Activated T-cell treated with anti-CD3 and anti-CD28 coated beads, Interleukin-2, amount 50 U/mL, for 72 hours (primary cell): ENCODE measurements at places on chromosomes 3 and 15.

DNA sequence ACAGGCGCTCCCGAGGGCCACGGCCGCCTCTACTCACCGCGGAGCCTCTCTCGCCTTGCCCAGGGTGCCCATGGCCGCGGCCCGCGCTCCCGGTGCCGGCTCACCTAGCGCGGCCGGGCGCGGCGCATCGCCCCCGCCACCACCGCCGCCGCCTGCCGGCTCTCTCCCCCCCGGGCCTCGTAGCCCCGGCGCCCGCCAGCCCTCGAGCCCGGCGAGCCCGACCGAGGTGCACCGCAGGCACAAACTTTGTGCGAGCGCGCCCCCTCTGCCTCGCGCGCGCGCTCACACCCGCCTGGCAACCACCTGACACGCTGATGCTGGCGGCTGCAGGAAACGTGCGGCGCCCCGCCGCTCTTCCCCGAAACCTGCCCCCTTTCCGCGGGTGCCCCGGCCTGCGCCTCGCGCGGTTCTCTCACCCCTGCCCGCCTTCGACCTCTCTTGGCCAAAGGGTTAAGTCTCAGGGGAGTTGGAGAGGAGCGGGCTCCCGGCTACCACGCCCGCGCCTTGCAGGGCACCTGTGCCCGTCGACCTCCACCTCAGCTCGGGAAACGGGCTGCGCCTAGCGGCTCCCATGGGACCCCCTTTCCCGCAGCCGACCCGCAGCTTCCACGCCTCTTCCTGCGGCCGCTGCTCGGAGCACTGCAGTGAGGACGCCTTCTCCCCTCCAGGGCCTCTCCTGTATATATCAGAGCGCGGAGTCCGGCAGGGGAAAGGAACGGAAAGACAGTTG, at the start of gene RASGRP1:
Gene RASGRP1, minus strand, starts transcription at position 258 of the 730 bp plus-strand sequence. Its CDS starts 186 bp downstream, at position 72.
- peak within 1 kb of the TSS; percentile 99 for H3K4me3 ChIP-seq
- peaks cover 26% of the 10 kb centered on the region for H3K36me3 ChIP-seq
- H3K27ac ChIP-seq, result peak within 1 kb of the TSS; percentile 100
- H3K4me1 ChIP-seq, result peaks cover 52% of the 10 kb centered on the region
- H3K27me3 ChIP-seq, result no peaks in the 10 kb centered on the region

DNA sequence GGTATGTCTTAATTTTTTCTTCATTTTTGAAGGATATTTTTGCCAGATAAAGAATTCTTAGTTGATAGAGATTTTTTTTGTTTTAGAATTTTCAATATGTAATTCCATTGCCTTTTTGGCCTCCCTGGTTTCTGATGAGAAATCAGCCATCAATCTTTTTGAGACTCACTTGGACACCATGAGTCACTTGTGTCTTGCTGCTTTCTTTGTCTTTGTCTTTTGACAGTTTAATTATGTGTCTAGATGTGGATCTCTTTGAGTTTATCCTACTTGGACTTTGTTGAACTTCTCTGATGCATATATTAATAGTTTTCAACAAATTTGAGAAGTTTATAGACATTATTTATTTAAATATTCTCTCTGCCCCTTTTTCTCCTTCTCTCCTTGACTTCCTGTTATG, 34.7 kb upstream of the AQP9 start:
- H3K27me3 ChIP-seq, result peaks cover 53% of the 10 kb centered on the region
- no peaks in the 10 kb centered on the region for H3K4me1 ChIP-seq
- no peak overlapping the region for H3K27ac ChIP-seq
- DNase-seq, result no peak

DNA sequence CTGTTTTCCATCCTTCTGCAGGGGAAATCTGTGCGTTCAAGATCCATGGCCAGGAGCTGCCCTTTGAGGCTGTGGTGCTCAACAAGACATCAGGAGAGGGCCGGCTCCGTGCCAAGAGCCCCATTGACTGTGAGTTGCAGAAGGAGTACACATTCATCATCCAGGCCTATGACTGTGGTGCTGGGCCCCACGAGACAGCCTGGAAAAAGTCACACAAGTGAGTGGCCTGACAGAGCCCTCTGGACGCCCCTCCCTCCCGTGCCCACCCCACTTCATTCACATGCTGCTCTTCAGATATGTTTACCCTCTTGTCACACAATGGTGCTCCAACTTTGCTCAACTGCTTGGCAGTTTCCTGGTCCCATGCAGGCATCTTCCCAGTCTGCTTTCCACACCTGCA, 274.3 kb upstream of the TRIM42 start:
- H3K4me1 ChIP-seq, result no peaks in the 10 kb centered on the region
- no peak overlapping the region for H3K27ac ChIP-seq
- no peaks in the 10 kb centered on the region for H3K27me3 ChIP-seq
- no peak overlapping the region for H3K4me3 ChIP-seq
- no peaks in the 10 kb centered on the region for H3K36me3 ChIP-seq

DNA sequence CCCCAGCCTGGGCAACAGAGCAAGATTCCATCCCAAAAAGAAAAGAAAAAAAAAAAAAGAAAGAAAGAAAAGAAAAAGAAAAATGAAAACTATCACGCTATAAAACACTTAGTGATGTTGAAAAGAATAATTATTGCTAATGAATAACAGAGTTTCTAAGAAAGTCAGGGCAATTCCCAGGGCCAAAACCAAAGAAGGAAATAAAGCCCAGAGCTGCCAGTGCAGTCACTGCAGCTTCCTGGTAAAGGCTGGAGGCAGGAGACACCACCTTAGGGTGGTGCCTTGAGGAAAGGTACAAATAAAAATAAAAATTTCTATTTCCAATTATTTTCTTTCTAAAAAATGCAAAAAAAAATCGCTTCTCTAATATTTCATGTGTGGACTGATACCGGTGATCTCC, 19.7 kb upstream of the UACA start:
- H3K27ac ChIP-seq, result no peak overlapping the region
- H3K4me3 ChIP-seq, result no peak overlapping the region
- no peaks in the 10 kb centered on the region for H3K36me3 ChIP-seq
- H3K27me3 ChIP-seq, result peaks cover 22% of the 10 kb centered on the region

GRCh38 chr3:24142127-24142526, 197.0 kb downstream of the NR1D2 start:
- H3K4me3 ChIP-seq, result no peak overlapping the region
- DNase-seq, result no peak
- no peaks in the 10 kb centered on the region for H3K27me3 ChIP-seq
- H3K36me3 ChIP-seq, result no peaks in the 10 kb centered on the region

DNA sequence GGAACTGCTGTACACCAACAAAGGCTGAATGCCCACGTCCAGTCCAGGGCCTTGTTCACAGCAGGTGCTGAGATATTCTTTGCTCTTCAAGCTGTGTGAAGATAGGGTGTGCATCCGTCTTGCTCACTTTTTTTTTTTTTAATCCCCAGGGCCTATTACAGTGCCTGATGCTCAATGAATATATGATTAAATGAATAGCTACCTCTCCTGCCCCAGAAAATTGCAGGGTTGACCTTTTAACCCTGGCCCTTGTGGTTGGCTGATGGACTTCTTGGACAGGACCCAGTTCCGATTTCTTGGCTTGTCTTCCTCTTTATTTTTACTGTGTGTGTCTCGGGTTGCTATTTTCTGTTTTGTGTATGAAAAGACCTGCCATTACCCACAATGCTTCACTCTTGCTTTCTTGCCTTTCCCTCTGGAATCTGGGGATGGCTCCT, 2.9 kb upstream of the FYTTD1 start:
- H3K36me3 ChIP-seq, result no peaks in the 10 kb centered on the region
- H3K4me1 ChIP-seq, result peaks cover 27% of the 10 kb centered on the region
- H3K27me3 ChIP-seq, result no peaks in the 10 kb centered on the region
- H3K4me3 ChIP-seq, result no peak overlapping the region
- no peak overlapping the region for H3K27ac ChIP-seq
- DNase-seq, result no peak

- no peak for DNase-seq
- peaks cover 5% of the 10 kb centered on the region for H3K4me1 ChIP-seq
- no peak overlapping the region for H3K4me3 ChIP-seq
- H3K27me3 ChIP-seq, result no peaks in the 10 kb centered on the region
- H3K36me3 ChIP-seq, result peaks cover 2% of the 10 kb centered on the region
- H3K27ac ChIP-seq, result no peak overlapping the region
Measured at GRCh38 chr3:61146010-61146890, 105.0 kb downstream of the FHIT start.

DNA sequence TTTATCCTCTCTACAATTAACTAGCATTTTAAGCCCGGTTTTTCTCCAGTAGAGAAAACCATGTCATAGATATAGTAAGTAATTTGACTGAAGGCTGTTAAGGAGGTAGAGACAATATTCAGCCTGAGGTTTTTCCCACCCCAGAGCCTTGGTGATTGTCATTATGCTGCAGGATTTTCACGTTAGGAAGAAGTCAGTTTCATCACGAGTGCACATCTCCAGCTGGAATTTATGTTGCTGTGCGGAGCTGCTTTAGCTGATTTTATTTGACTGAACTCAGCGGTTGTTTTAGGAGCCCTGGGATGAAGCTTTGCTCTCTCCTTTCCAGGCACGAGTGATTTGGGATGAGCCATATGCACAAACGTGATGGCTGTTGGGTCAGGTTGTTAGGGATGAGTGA, 271.3 kb upstream of the RGMA start:
- no peaks in the 10 kb centered on the region for H3K36me3 ChIP-seq
- H3K27me3 ChIP-seq, result no peaks in the 10 kb centered on the region
- no peaks in the 10 kb centered on the region for H3K4me1 ChIP-seq
- H3K4me3 ChIP-seq, result no peak overlapping the region
- DNase-seq, result no peak

DNA sequence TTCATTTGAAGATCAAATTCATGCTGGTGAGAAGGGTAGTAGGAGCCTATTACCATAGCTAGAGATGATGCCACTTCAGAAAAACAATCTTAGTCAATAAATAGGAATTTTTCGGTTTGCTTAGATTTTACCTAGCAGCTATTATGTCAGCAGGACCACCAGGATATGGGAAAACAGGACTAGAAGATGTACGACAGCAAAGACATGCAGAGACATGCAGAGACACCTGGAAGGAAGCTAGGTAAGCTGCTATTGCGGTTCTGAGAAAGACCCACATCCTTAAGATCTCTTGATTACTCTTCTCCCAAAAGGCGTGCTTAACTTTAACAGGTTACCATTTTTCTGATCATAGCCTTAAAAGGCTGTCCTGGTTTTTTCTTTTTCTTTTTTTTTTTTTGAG, 64.8 kb upstream of the THSD4 start:
- DNase-seq, result no peak
- H3K4me3 ChIP-seq, result no peak overlapping the region
- peaks cover 22% of the 10 kb centered on the region for H3K27me3 ChIP-seq
- H3K36me3 ChIP-seq, result no peaks in the 10 kb centered on the region
- no peaks in the 10 kb centered on the region for H3K4me1 ChIP-seq

DNA sequence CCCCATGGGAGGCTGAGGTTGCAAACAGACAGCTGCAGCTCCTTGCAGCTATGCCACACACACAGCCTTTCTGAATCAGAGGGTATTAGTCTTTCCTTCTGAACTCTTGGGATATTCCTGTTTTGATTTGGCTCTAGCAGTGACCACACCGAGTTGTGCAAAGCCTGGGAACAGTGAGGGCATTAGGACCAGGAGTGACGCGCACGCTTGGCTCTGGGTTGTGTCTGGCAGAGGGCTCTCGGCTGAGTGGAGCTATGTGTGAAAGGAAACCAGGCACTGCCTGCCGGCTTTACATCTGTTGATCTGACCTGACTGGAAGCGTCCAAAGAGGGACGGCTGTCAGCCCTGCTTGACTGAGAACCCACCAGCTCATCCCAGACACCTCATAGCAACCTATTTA, at the start of gene GALNT15:
Gene GALNT15, plus strand, starts transcription at position 292 of the 400 bp plus-strand sequence. CDS start 472 bp downstream, outside the sequence.
- DNase-seq, result no peak
- H3K4me1 ChIP-seq, result peaks cover 8% of the 10 kb centered on the region
- no peaks in the 10 kb centered on the region for H3K36me3 ChIP-seq

GRCh38 chr3:80187981-80188380, 420.2 kb upstream of the ROBO1 start:
- H3K27ac ChIP-seq, result no peak overlapping the region
- no peaks in the 10 kb centered on the region for H3K36me3 ChIP-seq
- no peak overlapping the region for H3K4me3 ChIP-seq
- no peaks in the 10 kb centered on the region for H3K27me3 ChIP-seq

GRCh38 chr3:80734920-80735319, 967.1 kb upstream of the ROBO1 start:
- no peaks in the 10 kb centered on the region for H3K36me3 ChIP-seq
- H3K4me1 ChIP-seq, result no peaks in the 10 kb centered on the region
- no peak overlapping the region for H3K4me3 ChIP-seq
- H3K27me3 ChIP-seq, result no peaks in the 10 kb centered on the region

DNA sequence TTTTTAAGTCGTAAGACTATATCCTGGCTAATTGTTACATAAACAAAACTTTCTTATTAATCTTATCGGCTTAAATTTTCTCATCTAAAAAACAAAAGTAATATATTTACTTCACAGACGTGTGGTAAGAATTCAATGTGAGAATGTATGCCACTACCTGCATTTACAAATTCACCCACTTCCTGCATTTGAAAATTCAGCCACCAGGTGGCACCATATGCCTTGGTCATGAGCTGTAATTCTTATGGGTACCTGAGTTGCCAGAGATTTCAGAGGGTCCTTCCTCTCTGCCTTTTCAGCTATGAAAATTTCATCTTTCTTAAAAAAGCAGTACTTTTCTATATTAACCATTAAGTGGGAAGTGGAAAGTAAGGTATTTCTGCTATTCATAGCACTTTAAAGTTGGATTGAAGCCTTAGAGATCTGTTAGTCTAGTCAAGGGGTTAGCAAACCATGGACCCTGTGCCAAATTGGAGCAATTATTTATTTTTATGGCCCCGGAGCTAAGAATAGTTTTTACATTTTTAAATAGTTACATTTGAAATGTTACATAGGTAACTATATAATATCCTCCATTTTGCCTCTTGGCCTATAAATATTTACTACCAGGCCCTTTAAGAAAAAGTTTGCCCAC, 127.8 kb downstream of the HCN4 start:
- peak; percentile 67 for DNase-seq
- H3K27me3 ChIP-seq, result no peaks in the 10 kb centered on the region
- no peaks in the 10 kb centered on the region for H3K4me1 ChIP-seq
- peak overlapping the region; percentile 33 for H3K27ac ChIP-seq
- no peak overlapping the region for H3K4me3 ChIP-seq

DNA sequence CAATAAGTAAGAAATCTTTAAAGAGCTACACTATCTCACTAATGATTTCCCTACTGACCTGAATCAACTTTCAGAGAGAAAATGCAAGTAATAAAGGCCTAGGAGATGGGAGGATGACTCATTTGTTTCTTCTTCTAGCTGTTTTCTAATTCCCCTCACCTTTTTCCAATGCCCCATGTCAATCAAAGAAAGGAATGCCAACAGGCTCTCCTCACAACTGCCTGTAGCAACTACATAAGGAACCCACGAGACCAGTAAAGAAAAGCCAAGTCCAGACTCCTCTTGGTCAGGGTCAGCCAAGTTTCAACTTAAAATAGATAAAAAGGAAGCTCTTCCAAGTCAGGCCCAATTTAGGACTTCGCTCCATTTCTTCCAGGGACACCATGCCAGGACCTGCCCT, 201.9 kb downstream of the TNIK start:
- no peak for DNase-seq
- peaks cover 94% of the 10 kb centered on the region for H3K4me1 ChIP-seq
- H3K36me3 ChIP-seq, result peaks cover 2% of the 10 kb centered on the region
- H3K27ac ChIP-seq, result peak overlapping the region; percentile 78
- peak overlapping the region; percentile 20 for H3K4me3 ChIP-seq

GRCh38 chr15:27383726-27384125, 412.7 kb downstream of the GABRG3 start:
- no peak for DNase-seq
- H3K4me1 ChIP-seq, result no peaks in the 10 kb centered on the region
- no peaks in the 10 kb centered on the region for H3K27me3 ChIP-seq
- no peak overlapping the region for H3K27ac ChIP-seq
- no peak overlapping the region for H3K4me3 ChIP-seq
- no peaks in the 10 kb centered on the region for H3K36me3 ChIP-seq

- no peak overlapping the region for H3K27ac ChIP-seq
- no peak for DNase-seq
- no peak overlapping the region for H3K4me3 ChIP-seq
- H3K4me1 ChIP-seq, result no peaks in the 10 kb centered on the region
Measured at GRCh38 chr3:89851974-89852621, 744.7 kb downstream of the EPHA3 start.

- H3K27me3 ChIP-seq, result peaks cover 27% of the 10 kb centered on the region
- peaks cover 18% of the 10 kb centered on the region for H3K4me1 ChIP-seq
- no peak for DNase-seq
- H3K36me3 ChIP-seq, result no peaks in the 10 kb centered on the region
Measured at GRCh38 chr3:31701286-31701685, 168.6 kb downstream of the STT3B start.
